ENCODE measurements at places on chromosomes 16 and 17. TPM values are rescaled to one million over a fixed set of nuclear protein-coding genes. Genes with fewer than 3 reads are reported as not detected.
A peak's percentile ranks its signal among the peaks of the same experiment; 100 is the strongest.

DNA sequence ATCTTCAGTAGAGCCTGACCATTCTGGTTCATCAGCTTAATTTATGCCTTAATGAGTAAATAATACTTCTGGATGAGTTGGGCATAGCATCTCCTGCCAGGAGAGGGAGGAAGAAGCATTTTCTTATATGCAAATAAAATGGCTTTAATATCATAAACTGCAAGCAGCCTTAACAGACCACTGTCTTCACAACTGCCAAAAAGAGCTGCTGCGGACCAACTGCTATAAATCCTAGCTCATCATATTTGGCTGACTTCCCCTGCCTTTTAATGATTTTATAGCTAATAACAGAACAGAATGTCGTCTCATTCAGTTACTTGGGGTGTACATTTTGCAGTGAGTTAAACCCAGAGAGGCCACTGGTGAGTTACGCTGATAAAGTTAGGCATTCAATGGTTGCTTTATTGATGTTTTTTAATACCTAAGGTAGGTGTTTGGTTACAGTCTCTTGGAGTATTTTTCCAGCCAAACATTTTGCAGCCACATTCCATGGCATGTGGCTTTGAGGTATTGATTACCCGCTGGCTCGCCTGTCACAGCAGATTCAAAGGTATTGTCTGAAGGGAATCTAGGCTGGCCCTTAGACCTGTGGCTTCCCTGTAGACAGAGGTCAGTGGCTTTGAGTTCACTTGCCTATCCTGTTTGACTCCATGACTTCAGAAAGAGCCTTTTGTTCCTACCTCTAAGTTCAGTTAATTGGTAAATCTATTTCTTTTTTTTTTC lies 16.4 kb downstream of the FAM20A start:
- no peak for DNase-seq

DNA sequence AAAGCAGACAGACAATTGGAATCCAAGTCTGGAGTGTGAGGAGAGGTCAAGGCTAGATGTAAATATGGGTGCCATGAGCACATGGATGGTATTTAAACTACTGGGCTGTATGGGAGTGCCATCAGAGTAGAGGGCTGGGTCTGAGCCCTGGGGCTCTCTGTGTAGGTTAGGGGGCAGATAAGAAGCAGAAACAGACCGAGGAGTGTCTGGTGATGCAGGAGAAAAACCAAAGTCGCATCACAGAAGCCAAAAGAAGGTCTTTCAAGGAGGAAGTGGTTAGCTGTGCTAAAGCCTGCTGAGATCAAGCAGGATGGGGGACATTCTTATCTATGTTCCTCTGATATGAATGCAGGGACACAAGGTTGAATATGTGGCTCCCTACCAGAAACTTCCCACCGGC lies 1.9 kb downstream of the TSEN54 start:
- DNase-seq: no peak

GRCh38 chr17:64780096-64781013 lies 118.2 kb upstream of the SMURF2 start:
- peak; percentile 46 for DNase-seq

DNA sequence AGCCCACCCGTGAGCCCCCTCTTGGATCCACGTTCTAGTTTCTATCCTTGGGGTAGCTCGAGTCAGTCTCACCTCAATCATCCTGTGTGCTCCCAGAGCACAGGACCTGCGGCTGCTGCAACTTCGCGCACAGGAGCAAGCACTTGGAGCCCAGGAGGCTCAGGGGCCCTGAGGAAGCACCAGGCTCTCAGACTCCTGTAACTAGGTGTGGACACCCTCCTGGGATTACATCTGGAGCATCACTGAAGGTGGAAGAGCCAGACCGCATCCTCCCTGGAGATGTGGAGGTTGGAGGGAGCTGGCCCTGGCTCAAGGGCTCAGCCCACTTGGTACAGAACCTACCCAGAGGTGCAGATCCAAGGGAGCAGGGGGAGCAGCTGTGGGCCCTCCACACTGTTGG lies 2.7 kb downstream of the HBQ1 start:
- no peak for DNase-seq

GRCh38 chr16:54356391-54356790 lies 69.8 kb upstream of the IRX3 start:
- DNase-seq: no peak

RNF222 gene
- total RNA-seq: not detected
